CD8-positive, alpha-beta memory T cell (primary cell): ENCODE measurements at places on chromosomes 13 and 19. TPM values are rescaled to one million over a fixed set of nuclear protein-coding genes. Genes with fewer than 3 reads are reported as not detected.

GRCh38 chr19:39270036-39270871 is 2.1 kb downstream of the IFNL2 start:
- no peaks in the 10 kb centered on the region for H3K27me3 ChIP-seq
- no peaks in the 10 kb centered on the region for H3K36me3 ChIP-seq
- no peak overlapping the region for H3K4me3 ChIP-seq
- H3K4me1 ChIP-seq, result no peaks in the 10 kb centered on the region
- no peak for DNase-seq
- no peak overlapping the region for H3K27ac ChIP-seq

- no peaks in the 10 kb centered on the region for H3K36me3 ChIP-seq
- DNase-seq, result no peak
- H3K4me3 ChIP-seq, result no peak overlapping the region
- no peak overlapping the region for H3K27ac ChIP-seq
- H3K4me1 ChIP-seq, result no peaks in the 10 kb centered on the region
- peaks cover 5% of the 10 kb centered on the region for H3K27me3 ChIP-seq
Measured at GRCh38 chr19:18946335-18946734, 5.3 kb upstream of the HOMER3 start.

- no peaks in the 10 kb centered on the region for H3K4me1 ChIP-seq
- no peaks in the 10 kb centered on the region for H3K36me3 ChIP-seq
Measured at GRCh38 chr13:23560571-23561089, 9.6 kb upstream of the TNFRSF19 start.

GRCh38 chr19:54133312-54133956 is 4.1 kb upstream of the CNOT3 start:
- no peaks in the 10 kb centered on the region for H3K27me3 ChIP-seq
- H3K4me1 ChIP-seq, result peaks cover 11% of the 10 kb centered on the region
- DNase-seq, result no peak
- no peak overlapping the region for H3K4me3 ChIP-seq

DNA sequence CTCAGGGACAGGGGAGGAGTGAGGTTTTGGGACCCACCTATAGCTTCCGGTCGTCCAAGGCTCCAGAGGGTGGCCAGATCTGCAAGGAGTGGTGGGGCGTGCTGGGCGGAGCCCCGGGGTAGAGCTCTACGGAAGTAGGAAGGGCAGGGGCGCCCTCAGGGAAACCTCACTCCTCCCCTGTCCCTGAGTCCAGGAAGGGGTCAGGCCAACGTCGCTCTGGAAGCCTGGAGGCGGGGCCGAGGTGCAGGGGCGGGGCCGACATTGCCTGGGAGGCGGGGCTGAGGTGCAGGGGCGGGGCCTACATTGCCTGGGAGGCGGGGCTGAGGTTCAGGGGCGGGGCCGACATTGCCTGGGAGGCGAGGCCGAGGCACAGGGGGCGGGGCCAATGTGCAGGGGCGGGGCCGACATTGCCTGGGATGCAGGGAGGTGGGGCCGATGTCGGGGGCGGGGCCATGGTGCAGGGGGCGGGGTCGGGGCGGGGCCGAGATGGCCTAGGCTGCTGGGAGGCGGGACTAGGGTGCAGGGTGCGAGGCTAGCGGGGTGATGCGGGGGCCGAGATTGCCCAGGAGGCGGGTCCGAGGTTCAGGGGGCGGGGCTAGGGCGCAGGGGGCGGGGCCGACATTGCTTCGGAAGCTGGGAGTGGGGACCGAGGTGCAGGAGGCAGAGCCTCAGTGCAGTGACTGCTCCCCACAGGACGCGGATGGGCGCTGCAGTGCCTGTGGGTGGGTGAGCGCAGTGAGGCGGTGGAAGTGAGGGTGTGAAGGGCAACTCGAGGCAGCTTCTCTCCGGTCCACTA is 4.9 kb upstream of the PALM start:
- H3K4me1 ChIP-seq, result peaks cover 7% of the 10 kb centered on the region
- DNase-seq, result peak; percentile 37
- peaks cover 8% of the 10 kb centered on the region for H3K27me3 ChIP-seq
- peak overlapping the region; percentile 47 for H3K27ac ChIP-seq
- H3K36me3 ChIP-seq, result no peaks in the 10 kb centered on the region

DNA sequence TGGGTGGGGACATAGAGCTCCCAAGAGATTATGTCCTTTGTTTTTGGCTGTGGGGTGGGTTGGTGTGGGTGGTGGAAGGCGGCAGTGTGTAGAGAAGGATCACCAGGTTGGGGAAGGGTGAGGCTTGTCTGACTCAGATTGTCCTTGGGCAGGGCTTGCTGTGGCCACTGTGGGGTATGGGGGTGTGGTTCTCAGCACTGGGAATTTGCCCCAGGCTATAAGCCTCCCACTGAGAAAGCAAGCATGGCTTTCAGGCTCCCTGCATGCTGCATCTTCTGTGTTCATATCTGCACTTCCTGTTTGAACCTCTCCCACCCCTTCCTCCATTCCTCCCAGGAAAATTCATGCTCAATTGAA is 34.9 kb downstream of the DNAJC15 start:
- no peak for DNase-seq
- no peaks in the 10 kb centered on the region for H3K27me3 ChIP-seq
- H3K27ac ChIP-seq, result no peak overlapping the region
- H3K4me1 ChIP-seq, result peaks cover 45% of the 10 kb centered on the region

Gene MCEMP1
- not detected for total RNA-seq

DNA sequence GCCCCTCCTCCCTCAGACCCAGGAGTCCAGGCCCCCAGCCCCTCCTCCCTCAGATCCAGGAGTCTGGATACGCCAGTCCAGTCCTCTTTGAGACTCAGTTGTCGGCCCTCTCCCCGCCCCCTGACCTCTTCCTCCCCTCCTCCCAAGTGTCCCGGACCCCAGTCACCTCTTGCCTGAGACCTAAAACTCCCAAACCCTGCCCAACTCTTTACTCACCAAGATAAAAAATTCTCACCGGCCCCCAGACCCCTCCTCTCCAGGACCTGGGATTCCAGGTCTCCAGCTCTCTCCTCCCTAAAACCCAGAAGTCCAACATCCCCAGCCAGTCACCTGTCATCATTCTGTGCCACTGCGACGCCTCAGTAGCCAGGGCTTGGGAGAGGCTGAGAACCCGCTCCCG is 1.4 kb upstream of the HSD17B14 start:
- H3K27ac ChIP-seq, result no peak overlapping the region
- no peak for DNase-seq
- H3K36me3 ChIP-seq, result no peaks in the 10 kb centered on the region
- peaks cover 8% of the 10 kb centered on the region for H3K27me3 ChIP-seq
- peaks cover 23% of the 10 kb centered on the region for H3K4me1 ChIP-seq

GRCh38 chr19:51168564-51169282 is 26.6 kb downstream of the SIGLEC7 start:
- DNase-seq, result no peak
- H3K4me1 ChIP-seq, result peaks cover 20% of the 10 kb centered on the region
- no peak overlapping the region for H3K4me3 ChIP-seq
- H3K27ac ChIP-seq, result no peak overlapping the region
- no peaks in the 10 kb centered on the region for H3K27me3 ChIP-seq

Gene KLHL1
- total RNA-seq, result not detected

Gene POU2F2
- 47.9 TPM for total RNA-seq

Gene PEX11G
- total RNA-seq, result 0.95 TPM

Gene RUBCNL
- total RNA-seq, result not detected

DNA sequence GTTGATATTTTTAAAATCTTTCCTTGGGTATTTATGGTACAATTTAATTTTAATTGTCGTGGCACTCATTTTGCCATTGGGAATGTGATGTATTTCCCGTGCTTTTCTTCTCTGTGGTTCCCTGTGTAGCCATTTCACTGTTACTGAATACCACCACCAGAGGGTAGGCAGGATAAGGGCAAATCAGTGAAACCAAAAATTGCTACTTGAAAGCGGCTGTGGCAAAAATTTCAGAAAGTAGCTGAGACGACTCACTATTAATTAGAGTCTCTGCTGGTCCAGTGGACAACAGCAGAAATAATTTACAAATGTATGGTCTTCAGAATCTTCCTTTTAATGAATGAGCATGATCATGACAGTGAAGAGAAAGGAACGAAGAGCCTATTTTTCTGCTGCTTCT is 34.4 kb upstream of the MIR17HG start:
- H3K36me3 ChIP-seq, result no peaks in the 10 kb centered on the region
- no peak overlapping the region for H3K4me3 ChIP-seq
- peaks cover 3% of the 10 kb centered on the region for H3K27me3 ChIP-seq
- no peaks in the 10 kb centered on the region for H3K4me1 ChIP-seq
- H3K27ac ChIP-seq, result no peak overlapping the region

- no peak overlapping the region for H3K27ac ChIP-seq
- no peaks in the 10 kb centered on the region for H3K4me1 ChIP-seq
- no peak overlapping the region for H3K4me3 ChIP-seq
Measured at GRCh38 chr13:43657485-43657884, 129.3 kb downstream of the ENOX1 start.

DNA sequence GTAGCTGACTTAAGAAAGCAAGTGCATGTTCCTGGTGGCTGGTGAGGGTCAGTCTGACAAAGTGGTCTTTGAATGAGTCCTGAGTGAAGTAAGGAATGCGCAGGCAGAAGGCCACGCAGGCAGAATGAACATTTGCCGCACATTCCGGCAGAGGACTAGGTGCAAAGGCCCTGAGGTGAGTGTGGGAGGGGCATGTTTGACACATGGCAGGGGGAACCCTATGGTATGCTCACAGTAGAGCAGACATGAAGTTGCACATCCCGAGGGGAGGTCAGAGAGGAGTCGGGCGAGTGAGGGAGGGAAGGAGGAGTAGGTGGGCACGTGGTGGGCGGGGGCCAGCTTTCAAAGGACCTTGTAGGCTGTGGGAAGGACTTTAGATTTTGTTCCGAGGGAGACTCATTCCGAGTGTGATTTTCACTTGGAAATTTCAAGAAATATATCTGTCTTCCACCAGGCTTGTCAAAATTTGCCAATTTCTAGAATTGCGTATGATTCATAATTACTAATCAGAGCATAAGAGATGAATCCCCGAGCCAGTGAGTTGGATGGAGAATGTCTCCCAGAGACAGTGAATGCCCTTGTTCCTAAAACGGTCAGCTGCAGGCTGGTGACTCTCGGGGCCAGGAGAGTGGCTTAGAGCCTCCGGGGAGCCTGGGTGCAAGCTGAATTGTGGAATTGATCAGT is 40.3 kb downstream of the ERICH6B start:
- no peaks in the 10 kb centered on the region for H3K36me3 ChIP-seq
- H3K27ac ChIP-seq, result no peak overlapping the region
- H3K4me3 ChIP-seq, result no peak overlapping the region
- H3K27me3 ChIP-seq, result no peaks in the 10 kb centered on the region
- no peaks in the 10 kb centered on the region for H3K4me1 ChIP-seq
- DNase-seq, result no peak

GRCh38 chr19:40990972-40991381 is at the start of gene CYP2B6:
TSS of gene CYP2B6 (plus strand) at chr19:40991282. CDS start at chr19:40991306, 24 bp downstream.
- no peaks in the 10 kb centered on the region for H3K27me3 ChIP-seq
- no peak for DNase-seq
- H3K27ac ChIP-seq, result no peak within 1 kb of the TSS
- no peaks in the 10 kb centered on the region for H3K36me3 ChIP-seq
- no peaks in the 10 kb centered on the region for H3K4me1 ChIP-seq

Gene IL17D
- total RNA-seq, result 0.84 TPM

Gene ZNF681
- total RNA-seq, result 4.9 TPM

DNA sequence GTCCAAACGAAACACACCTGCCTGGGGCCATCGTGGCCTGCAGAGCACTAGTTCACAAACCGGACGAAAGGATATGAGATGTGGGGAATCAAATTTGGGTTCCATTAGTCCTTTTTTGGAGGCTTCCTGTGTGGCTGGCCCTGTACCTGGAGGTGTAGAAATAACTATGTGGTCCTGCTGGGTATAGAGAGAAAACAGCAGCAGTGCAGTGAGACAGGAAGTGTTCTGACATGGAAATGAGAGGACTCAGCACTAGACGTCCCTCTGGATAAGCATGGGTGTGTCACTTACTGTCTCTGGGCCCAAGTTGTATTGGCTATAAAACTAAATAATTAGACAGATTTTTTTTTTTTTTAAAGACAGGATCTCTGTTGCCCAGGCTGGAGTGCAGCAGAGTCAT is 12.3 kb downstream of the KDELR1 start:
- no peaks in the 10 kb centered on the region for H3K27me3 ChIP-seq
- no peak overlapping the region for H3K4me3 ChIP-seq
- no peak overlapping the region for H3K27ac ChIP-seq
- H3K36me3 ChIP-seq, result peaks cover 2% of the 10 kb centered on the region
- DNase-seq, result no peak

DNA sequence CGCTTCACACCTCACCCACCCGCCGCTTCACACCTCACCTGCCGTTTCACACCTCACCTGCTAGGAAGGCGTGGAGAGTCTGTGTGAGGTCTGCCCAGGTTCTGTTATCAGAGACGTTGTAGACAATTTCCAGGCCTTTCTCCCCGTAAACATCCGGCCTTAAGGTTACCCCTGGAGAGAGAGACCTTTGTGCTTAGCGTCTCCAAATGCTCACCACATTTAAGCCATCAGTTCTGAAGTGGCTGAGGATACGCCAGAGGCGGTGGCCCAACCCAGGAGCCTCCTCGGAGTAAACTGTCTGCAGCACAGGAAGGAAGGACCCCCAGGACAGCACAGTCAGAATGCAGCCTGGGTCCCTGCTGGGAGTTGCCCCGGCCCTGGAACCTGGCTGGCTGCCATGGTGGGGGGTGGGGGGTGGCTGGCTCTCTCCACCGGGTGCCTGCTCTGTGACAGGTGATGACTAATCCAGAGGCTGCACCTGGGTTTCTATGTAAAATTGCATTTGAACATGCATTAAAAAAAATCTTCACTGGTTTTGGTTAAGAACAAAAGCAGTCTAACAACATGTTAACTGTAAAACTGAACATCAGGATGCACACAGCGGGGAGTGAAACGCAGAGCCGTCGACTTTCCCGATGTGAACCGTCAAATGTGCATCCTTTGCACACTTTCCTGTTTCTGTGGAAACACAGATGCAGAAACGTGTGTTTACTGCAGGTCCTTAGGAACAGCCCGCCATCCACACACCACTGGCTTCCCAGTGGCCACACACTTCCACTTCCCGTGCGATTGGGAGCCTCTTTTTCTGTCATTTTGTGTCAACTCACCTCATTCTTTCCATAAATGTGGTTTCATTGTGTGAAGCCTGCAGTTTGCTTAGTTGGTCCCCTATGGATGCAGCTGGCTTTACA is 4.5 kb downstream of the ATP4B start:
- no peak overlapping the region for H3K4me3 ChIP-seq
- no peak overlapping the region for H3K27ac ChIP-seq
- DNase-seq, result peak; percentile 13

Gene ZNF69
- 1.8 TPM for total RNA-seq
